ENCODE measurements at places on chromosomes 12 and 14.

- DNase-seq = no peak
These were observed 72.6 kb downstream of the BTG1 start for GRCh38 chr12:92073094-92073493.

DNA sequence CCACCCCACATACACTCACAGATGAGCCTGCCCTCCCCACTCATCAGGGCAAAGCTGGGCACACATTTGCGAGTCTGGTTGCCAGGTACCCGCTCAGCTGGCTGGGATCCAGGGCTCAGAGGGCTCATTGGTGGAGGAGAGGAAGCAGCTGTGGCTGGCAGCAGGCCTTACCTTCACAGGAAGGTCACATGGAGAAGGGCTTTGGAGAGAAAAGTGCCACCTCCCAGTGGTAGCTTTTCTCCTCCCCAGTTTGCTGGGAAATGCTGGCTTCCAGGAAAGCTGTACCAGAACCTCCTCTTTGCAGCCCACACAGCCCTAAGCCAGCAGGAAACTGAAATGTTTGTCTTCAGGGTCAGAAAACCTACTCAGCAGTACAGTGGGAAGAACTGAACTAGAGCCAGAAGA is 55.6 kb downstream of the LGMN start:
- no peak for DNase-seq

DNA sequence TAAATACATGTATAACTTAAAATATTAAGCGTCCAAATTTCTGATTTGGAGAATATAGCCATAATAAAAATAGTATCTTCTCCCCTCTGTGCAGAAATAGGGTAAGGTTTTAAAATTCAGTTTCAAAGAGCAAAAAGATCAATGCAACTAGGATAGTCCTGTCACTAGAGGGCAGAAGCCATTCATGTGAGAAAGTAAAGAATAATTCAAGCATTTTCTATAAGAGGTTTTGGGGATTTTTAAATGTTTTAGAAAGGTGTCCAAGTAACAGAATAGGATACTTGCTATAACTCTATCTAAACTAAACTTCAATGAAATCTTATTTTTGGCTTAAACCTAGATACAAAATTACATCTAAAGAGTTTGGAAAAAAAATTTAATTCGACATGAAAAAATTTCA is 50.3 kb downstream of the ADAMTS20 start:
- no peak for DNase-seq

DNA sequence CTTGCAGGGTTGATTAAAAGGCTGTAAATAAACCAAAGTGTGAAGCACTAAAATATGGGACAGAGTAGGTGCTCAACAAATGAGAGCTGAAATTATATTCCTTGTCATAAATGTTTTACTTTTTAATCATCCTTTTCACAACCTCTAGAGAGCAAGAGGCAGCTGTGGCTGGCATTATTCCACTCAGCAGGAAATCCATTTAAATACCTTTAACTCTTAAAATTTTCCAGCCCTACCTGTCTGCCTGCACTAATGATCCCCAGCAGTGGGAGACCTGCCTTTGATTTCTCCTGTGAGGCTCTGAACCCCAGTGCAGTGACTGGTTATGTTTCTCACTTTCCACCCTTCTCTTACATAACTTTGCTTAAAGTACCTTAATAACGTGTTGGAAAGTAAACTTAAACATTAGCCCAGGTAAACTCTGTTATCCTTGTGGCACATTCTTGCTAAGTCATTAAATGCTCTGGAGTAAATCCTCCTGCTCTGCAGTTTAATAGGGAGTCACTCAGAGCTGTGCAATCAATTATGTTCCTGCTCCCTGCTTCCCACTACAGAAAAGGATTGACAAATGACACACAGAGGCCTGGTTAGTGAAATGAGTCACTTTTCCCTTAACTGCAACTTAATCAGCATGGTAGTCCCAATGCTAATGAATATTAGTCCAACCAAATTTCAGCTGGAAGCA is 755.7 kb upstream of the USP15 start:
- DNase-seq = no peak

DNA sequence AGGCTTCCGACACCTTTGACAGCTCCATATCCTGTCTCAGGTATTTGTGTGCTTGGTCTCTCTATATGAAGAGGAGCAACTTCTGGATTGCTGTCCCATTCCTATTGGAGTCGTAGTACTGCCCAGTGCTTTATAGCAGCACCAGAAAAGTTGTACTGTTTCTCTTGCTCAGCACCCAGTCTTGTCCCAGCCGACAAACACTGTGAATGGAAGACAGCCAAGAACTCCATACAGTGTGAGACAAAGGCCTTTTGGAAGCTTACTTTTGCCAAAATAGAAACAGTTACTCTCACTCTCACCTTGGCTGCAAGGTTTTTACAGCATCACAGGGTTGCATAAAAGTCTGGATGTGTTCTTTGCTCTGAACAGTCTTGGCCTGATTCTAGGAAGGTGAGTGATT is 105.3 kb downstream of the TGFB3 start:
- no peak for DNase-seq

DNA sequence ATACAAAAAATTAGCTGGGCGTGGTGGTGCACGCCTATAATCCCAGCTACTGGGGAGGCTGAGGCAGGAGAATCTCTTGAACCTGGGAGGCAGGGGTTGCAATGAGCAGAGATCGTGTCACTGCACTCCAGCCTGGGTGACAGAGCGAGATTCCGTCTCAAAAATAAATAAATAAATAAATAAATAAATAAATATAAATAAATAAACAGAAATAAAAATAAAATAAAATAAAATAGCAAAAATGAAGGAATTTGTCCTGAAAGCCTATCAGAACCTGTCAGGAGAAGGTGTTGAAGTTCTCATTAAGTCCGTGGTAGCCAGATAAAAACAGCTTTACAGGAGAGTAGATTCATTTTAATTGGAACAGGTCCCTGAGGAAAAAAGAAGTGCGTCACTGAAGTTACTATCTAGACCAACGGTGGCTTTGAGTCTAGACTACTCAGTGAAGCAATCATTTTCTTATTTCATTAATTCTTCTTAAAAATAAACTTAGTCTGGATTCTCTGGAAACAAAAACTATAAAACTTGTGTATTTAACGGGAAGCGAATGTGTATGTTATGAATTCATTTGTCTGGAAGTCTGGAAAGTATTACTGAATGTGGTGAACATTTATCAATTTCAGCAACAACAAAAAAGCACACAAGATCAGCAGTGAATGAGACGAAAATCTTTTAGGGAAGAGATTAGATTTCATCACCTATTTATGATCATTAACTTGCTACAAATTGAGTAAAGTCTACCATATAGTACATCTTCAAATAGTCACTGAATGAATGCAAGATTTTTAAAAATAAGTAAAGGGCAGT is 248.5 kb upstream of the PDE3A start:
- DNase-seq = no peak

- no peak for DNase-seq
These were observed 48.6 kb downstream of the EIF2S3B start for GRCh38 chr12:10554228-10554755.

DNA sequence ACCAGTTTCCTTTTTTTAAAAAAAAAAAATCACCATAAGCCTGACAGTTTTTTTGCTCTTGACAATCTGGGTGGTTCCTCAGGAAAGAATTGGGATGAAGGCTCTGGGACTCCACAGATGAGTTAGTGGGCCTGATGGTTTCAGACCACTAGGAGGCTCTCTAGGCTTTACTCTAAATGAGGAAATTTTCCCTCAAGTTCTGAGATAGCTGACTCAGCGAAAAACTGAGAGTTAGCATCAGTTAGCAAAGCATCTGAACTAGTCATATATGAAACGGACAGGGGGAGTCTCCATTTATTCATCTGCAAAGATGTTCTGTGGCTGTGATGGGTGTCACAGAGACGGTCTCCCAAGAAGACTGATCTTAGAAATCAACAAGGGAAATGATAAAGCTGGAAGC is 314.3 kb upstream of the OR4E1 start:
- DNase-seq = no peak

GRCh38 chr14:89746654-89747053 is 207.9 kb downstream of the EFCAB11 start:
- no peak for DNase-seq

DNA sequence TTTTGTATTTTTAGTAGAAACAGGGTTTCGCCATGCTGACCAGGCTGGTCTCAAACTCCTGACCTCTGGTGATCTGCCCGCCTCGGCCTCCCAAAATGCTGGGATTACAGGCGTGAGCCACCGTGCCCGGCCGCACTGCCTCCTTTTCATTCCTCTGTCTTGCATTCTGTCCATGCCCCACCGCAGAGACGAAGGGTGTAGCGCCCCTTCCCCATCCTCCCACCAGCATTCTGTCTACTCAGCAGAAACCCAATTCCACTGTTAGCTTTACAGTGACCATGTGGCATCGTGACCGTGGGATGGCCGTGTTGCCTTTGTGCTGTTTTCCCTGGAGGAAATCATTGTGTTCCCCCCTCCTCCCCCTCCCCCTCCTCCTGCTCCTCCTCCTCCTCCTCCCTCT is 10.3 kb downstream of the TEX22 start:
- no peak for DNase-seq

- DNase-seq = no peak
These were observed 235.0 kb downstream of the ATP23 start for GRCh38 chr12:58176296-58176869.

DNA sequence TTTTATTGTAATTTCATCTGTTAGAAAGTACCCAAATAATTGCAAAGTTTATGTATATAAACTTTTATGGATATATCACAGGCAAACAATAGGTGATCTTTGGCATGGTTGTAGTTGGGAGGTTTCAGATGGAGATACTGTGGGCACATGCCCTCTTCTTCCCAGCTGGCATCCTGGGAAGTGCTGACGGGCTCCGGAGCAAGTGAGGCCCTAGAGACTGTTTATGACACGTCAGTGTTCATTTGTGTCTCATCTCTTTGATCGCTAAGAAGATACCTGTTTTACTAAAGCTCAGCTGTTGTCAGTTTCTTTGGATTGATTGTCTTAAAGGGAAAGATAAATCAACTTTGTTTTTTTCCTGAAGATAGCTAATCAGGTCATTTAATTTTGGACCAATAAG is 287.6 kb downstream of the FBXL14 start:
- DNase-seq = no peak

- DNase-seq = peak; percentile 86
These were observed 19.3 kb downstream of the NFKBIA start for GRCh38 chr14:35385042-35385839.

GRCh38 chr14:75158843-75159614 is 17.4 kb downstream of the TMED10 start:
- DNase-seq = no peak

GRCh38 chr14:63840981-63841380 is 11.8 kb upstream of the SYNE2 start:
- no peak for DNase-seq

GRCh38 chr12:47970843-47971242 is 7.4 kb downstream of the TMEM106C start:
- DNase-seq = no peak

DNA sequence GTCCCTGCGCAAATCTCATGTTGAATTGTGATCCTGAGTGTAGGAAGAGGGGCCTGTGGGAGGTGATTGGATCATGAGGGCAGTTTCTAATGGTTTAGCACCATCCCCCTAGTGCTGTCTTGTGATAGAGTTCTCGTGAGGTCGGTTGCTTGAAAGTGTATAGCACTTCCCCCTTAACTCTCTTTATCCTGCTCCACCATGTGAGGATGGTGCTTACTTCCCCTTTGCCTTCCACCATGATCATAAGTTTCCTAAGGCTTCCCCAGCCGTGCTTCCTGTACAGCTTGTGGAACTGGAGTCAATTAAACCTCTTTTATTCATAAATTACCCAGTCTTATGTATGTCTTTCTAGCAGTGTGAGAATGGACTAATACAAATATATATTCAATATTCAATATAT is 303.7 kb upstream of the SEL1L start:
- no peak for DNase-seq

GRCh38 chr12:5032821-5033220 is 10.9 kb upstream of the KCNA5 start:
- DNase-seq = no peak

- no peak for DNase-seq
These were observed 11.9 kb upstream of the CIPC start for GRCh38 chr14:77086017-77086727.

DNA sequence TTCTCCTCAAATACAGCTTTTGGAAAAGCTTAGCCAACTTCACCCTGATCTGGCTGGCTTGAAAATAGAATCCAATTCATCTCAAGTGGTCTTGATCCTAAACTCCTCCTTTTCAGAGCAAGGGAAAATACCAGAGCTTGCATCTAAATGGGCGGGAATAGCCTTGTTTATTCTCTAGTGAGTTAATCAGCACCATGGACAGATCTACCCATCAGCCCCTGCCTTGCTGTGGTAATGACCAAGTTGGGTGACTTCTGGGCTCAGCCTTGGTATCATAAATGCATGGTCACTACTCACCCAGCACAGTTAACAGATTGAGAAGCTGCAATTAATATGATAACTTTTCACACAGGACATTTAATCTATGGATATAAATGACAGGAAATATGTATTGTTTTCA is 196.6 kb downstream of the GLT1D1 start:
- DNase-seq = no peak

- no peak for DNase-seq
These were observed 421 bp upstream of the ACADS start for GRCh38 chr12:120725151-120725658.

DNA sequence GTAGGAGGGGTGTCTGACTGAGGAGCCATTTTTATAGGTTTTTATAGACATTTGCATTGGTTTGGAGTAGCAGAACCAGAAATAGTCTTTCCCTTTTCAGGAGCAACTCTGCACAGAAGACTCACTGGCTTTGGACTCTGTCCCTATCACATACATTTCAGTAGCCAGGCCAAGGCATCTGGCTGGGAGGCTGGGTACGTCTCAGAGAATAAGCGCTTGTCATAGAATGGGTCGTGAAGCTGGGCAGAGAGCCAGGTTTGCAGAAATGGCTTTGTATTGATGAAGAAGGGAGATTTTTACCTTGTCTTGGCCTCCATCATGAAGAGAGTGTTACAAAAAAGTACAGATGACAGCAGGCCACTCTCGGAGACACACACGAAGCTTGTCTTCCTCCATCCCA is 98.6 kb downstream of the CACNA1C start:
- no peak for DNase-seq

- peak; percentile 71 for DNase-seq
These were observed 115.5 kb upstream of the AEBP2 start for GRCh38 chr12:19323805-19324204.

- no peak for DNase-seq
These were observed 220.5 kb downstream of the BCAT1 start for GRCh38 chr12:24728366-24728765.

DNA sequence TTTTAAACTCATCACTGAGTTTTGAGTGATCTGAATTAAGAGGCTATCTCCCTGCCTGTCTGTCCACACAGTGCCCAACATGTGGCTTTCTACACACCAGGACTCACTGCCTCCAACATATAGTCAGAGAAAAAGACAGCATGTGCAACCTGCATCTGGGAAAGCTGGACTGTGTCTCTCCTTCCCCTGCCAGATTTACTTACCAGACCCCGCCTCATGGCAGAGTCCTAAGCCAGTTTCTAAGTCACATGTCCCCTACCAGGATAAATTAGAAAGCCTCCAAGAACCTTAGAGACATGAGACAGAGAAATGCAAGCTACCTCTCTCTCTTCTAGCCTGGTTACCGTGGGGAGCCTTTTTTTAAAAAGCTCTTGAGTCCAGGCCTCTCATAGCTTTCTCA is 2.7 kb upstream of the HDAC7 start:
- no peak for DNase-seq
